ENCODE measurements at places on chromosomes 13 and 19.
A peak's percentile ranks its signal among the peaks of the same experiment; 100 is the strongest.

DNA sequence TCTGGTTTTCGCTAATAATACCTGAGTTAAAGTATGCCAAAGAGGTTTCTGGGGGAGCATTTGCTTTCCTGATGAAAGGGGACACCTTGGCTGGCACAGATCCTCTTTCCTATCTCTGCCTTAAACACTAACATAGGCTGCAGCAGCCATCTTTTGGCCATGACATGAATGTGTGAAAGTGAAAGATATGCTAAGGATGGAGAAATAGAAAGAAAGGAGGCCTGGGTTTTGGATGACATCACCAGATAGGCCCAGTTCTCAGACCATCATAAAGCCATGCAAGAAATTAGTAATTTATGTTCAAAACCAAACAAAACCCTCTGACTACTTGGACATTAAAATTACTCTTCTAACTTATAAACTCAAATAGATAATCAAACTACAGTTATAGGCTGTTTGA, 279.7 kb downstream of the COG6 start:
- DNase-seq = no peak

DNA sequence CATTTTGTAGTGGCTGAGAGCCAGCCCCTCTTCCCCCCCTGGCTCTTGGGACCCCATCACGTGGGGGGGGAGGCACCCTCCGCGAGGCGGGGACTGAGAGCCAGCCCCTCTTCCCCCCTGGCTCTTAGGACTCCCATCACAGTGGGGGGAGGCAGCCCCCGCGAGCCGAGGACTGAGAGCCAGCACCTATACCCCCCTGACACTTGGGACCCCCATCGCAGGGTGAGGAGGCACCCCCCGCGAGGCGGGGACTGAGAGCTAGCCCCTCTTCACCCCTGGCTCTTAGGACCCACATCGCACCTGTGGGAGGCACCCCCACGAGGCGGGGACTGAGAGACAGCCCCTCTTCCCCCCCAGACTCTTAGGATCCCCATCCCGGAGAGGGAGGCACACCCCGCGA, 2426.5 kb upstream of the PCDH20 start:
- DNase-seq = no peak

GRCh38 chr13:31051999-31052398, 109.7 kb downstream of the HSPH1 start:
- DNase-seq = no peak

- no peak for DNase-seq
Measured at GRCh38 chr19:10104130-10104513, 1.6 kb upstream of the ANGPTL6 start.

GRCh38 chr13:32976912-32977311, 39.3 kb upstream of the KL start:
- no peak for DNase-seq

- no peak for DNase-seq
Measured at GRCh38 chr13:44089452-44089851, 209.7 kb downstream of the LACC1 start.

GRCh38 chr19:32018014-32018413, 327.4 kb upstream of the ZNF507 start:
- no peak for DNase-seq

DNA sequence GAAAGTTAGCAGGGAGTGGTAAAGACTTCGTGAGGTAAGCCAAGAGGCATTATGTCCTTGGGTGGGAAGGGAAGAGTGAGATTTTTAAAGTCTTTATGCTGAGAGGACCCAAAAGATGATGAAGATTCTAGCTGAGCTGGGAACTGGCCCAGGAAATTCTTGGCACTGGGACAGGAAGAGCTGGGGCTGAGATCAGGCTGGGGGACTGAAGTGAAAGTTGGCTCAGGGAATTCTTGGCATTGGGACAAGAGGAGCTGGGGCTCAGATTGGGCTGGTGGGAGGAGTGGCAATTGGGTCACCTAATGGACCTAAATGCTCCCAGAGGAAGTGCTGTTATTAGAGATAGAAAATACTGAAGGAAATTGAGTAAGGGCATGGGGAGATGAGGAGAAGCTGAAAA, 8.8 kb downstream of the SCEL start:
- peak; percentile 56 for DNase-seq

GRCh38 chr13:47044842-47045241, 148.0 kb upstream of the HTR2A start:
- no peak for DNase-seq

DNA sequence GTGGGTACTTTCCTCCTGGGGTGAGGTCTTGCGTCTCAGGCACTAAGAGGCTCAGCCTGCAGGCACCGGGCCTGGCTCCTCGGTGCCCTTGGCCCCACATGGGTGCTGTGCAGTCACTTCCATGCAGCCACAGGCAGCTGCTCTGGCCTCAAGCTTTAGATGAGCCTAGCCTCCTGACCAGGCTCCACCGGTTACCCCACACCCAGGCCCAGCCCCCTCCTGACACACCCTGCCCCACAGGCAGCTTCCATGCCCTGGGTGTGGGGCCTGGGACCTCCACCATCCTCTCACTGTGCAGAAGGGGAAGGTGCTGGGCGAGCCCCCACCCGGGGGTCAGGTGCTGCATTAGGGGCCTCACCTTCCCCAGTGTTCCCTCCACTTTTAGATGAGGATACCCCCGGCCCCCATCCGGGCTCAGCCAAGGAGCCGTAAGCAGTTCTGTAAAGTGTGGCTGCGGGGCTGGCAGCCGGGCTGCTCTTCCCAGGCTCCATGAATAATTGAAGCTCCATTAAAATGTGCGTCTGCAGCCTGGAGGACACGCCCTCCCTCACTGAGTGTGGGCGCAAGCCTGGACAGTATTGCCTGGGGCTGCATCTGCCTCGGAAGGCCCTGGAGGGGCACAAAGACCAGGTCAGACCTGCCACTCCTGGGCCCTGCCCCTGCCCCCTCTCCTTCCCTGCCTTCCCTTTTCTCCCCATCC, 72.5 kb upstream of the KCTD15 start:
- DNase-seq = no peak

- DNase-seq = no peak
Measured at GRCh38 chr13:30565658-30566057, 52.1 kb upstream of the USPL1 start.

- DNase-seq = no peak
Measured at GRCh38 chr19:45778010-45778661, 4.2 kb downstream of the DMPK start.

DNA sequence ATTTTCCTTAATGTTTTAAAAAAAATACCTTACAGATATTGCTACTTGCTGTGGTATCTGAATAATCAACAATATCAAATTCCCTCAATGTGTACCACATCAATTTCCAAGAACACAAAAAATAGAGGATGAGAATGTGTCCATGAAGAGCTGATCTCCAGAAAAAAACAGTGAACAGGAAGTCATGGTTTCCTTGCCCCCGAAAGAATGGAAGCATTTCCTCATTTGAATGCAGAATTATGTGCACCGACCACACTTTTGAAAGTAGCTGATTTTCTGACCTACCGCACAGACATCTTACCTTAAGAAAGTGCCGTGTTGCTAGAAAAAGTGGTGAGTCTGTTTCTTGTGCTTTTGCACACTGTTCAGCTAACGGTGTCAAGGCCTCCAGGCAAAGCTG, 13.4 kb upstream of the EEF1AKMT1 start:
- DNase-seq = no peak

- DNase-seq = peak; percentile 41
Measured at GRCh38 chr19:48206397-48207093, 36.1 kb downstream of the ZSWIM9 start.

DNA sequence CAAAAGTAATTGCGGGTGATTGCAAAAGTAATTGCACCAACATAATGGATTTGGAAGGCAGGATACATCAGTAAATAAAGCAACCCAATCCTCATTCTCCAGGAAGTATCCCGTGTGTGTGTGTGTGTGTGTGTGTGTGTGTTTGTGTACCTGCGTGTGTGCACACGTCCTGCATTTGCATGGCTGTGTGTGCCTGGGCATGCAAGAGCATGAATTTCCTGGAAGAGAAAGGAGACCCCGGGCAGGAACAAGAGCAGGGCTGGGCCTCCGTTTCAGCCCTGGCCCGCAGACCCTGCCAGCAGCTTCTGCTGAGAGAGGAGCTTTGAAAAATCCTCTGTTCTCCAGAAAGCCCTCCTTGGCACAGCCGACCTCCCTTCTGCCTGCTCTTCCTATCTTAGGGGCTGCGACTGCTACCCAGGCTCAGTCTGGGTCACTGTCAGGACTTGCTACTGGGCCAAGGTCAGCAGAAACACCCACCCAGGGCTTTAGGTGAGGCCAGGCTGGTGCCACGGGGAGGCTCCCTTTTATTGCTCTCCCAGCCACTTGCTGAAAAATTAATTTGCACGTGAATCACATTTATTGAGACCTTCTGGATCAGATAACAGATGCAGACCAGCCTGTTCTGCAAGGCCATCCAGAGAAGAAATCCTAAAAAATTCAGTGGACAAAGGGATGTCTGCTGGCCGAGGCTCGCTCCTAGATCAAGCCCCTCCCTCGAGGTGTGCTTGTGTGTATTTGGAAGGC, 258.3 kb downstream of the ZNF536 start:
- DNase-seq = no peak

DNA sequence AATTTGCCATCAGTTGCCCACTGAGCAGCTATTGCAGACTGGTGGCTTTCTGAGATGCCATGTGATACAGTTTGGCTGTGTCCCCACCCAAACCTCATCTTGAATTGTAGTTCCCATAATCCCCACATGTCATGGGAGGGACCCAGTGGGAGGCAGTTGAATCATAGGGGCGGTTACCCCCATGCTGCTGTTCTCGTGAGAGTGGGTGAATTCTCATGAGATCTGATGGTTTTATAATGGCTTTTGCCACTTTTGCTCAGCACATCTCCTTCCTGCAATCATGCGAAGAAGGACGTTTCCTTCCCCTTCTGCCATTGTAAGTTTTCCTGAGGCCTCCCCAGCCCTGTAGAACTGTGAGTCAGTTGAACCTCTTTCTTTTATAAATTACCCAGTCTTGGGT, 34.8 kb upstream of the ANKRD10 start:
- DNase-seq = no peak

- DNase-seq = no peak
Measured at GRCh38 chr13:66794340-66795031, 435.6 kb downstream of the PCDH9 start.

- peak; percentile 55 for DNase-seq
Measured at GRCh38 chr13:113584870-113585671, 518 bp downstream of the TFDP1 start.

- DNase-seq = no peak
Measured at GRCh38 chr19:41320568-41320967, 10.6 kb downstream of the CCDC97 start.

GRCh38 chr13:111256946-111257345, 63.5 kb upstream of the TEX29 start:
- no peak for DNase-seq
